ENCODE measurements at places on chromosomes 7 and 10.

- no peak for DNase-seq
These were observed 26.1 kb downstream of the PRSS58 start for GRCh38 chr7:142231716-142232115.

DNA sequence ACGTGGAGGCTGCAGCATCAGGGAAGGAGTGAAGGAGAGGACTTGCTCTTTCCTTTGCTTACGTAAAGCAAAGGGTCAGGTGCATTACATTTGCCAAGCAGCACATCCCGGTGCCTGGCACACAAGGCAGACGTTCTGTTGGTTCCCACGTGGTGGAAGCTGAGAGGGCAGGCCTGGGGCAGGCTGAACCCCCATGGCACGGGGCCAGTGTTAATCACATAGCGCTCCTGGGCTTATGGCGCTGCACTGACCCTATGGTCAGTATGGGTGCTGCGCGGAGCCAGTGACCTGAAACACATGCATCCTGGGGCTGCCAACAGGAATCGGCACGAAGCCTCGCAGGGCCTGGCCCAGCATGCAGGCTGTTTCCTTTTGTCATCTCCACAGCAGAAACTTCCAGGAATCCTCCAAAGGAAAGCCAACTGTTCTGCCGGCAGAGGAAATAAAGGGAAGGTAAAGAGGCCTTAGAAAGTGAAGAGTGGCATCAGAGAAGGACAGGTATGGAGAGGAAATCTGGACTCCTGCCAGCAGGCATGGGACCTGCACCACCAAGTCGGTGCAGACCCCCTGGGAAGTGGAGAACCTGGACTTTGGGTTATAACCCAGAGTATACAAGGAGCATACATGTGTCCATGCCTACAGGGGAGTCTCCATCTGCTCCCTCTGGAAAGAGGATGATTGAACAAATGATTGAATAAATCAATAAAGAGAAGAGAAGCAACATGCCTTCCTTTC, 560.2 kb downstream of the TCERG1L start:
- no peak for DNase-seq

DNA sequence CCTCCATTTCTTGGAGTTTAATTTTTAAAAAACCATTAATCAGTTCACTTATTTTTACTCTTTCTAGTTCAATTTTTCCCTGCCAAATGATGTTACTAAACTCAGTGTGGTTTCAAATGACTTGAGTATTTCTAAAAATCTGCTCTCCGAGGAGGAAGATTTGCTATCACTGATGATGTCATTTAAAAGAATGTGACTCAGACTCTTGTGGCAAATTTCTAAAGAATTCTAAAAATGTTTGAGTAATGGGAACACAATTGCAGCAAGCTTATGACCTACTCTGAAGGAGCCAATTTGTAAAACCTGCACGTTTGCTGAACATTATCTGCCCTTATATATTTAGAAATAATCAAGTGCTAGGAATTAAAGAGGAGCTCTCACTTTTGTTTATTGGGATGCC, 88.6 kb downstream of the SPAG6 start:
- no peak for DNase-seq

GRCh38 chr7:82805527-82805960, 357.1 kb downstream of the PCLO start:
- DNase-seq = no peak

GRCh38 chr10:96850825-96851224, 18.7 kb downstream of the LCOR start:
- DNase-seq = no peak

DNA sequence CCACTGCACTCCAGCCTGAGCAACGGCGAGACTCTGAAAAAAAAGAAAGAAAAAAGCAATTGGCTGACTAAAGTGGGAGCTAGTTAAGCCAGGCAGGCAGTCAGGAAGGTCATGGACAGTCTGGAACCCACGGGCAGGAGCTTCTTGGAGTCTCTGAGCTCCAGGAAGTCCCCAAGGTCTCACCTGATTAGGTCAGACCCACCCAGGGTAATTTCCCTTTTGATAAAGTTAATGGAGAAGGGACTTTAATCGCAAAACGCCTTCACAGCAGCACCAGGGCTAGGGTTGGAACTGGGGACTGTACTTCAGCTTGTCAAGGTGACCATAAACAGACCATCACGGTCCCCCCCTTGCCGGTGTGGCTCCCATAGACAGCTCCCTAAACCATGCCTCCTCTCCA, 6.6 kb downstream of the SLC29A4 start:
- no peak for DNase-seq

DNA sequence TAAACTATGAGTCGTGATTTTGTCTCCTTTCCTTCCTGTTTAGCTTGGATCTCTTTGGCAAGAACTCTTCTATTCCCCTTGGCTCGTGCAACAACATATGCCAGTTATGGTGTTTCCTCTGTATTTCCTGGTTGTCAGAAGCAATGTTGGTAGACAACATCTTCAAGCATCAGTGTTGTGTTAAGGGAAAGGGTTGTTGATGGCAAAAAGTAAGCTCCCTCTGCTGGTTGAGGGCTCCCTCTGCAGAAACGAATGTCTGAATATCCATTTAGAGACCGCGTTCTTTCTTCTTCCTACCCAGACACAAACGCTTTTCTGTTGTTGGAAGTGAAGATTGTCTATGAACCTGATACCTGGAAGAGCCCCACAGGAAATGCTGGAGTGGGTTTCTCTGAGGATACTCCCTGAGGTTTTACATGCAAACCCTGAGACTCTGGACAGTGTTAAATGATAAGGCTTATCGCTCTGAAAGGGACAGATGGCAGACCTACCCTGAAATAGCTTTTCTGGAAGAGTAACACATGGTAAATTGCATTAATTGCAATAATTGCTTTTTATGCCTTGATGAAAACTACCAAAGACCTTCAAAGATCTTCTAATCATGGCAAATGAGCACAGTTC, 23.5 kb upstream of the C1QL3 start:
- DNase-seq = peak; percentile 80

Measured in DMS 273 treated with DMSO at 0.1 percent for 48 hours (cell line).